Ammon's horn (tissue), 1 donor: ENCODE measurements at places on chromosomes 2 and 18.

DNA sequence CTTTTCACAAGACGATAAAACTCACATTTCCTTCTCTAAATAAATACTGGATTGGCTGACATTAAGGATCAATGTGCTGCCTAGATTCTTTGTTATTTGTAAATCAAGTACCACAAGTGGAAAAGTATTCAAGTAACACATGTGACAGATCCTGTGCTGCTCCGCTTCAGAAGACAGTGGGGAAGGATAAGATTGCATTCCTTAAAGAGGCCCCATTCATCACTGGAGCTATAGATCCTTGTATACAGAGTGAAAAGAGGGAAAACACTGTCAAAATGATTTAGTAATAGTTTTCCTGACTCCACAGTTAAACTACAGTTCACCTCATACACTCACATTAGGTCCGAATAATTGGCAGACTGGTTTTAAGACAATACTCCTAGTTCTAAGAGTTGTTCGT, 108.0 kb upstream of the CSRNP3 start:
- DNase-seq = no peak

GRCh38 chr2:127479219-127479825, 47.0 kb downstream of the IWS1 start:
- DNase-seq = peak; percentile 69

DNA sequence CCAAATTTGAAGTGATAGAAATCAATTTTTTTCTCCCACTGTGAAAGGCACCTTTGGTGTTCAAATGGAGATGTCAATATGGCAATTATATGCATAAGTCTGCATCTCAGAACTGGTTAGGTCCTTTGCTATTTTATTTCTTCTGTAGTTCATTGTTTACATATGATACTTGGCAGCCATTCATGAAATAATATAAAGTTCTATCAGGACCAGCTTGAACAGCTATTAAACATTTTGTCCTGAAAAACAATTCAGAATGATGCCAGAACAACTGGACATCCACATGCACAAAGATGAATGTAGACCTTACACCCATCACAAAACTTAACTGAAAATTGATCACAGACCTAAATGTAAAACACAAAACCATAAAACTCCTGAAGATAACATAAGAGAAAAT, 41.8 kb upstream of the ARHGAP28 start:
- DNase-seq = no peak

- DNase-seq = peak; percentile 80
These were observed 10.3 kb upstream of the CHST10 start for GRCh38 chr2:100427627-100428258.

GRCh38 chr2:101811226-101812015, 113.9 kb downstream of the MAP4K4 start:
- DNase-seq = no peak

DNA sequence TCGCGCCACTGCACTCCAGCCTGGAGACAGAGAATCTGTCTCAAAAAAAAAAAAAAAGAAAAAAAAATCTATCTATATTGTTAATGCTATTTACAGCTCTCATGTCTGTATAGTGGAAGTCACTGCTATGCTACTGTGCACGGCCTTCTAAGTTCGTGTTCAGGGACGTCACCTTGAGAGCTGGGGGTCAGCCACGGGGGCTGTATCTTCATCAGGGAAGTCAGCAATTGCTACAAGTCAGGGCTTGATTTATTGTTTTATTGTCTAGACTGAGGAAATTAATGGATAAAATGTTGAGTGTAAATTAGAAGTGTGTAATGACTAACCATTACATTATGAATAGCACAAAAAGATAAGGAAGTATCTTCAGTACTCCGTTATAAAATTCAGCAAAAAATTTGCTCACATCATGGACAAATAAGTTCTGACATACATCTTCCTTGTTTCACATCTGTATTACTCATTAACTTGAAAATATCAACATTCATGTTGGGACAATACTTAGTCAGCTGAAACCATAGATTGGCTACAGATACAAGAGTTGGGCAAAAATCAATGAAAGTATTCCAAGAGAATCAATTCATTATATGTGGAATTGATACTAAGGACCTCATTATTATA, 136.6 kb upstream of the SEC11C start:
- DNase-seq = no peak

- DNase-seq = no peak
These were observed 290.6 kb downstream of the PTGR3 start for GRCh38 chr18:74918276-74918790.

DNA sequence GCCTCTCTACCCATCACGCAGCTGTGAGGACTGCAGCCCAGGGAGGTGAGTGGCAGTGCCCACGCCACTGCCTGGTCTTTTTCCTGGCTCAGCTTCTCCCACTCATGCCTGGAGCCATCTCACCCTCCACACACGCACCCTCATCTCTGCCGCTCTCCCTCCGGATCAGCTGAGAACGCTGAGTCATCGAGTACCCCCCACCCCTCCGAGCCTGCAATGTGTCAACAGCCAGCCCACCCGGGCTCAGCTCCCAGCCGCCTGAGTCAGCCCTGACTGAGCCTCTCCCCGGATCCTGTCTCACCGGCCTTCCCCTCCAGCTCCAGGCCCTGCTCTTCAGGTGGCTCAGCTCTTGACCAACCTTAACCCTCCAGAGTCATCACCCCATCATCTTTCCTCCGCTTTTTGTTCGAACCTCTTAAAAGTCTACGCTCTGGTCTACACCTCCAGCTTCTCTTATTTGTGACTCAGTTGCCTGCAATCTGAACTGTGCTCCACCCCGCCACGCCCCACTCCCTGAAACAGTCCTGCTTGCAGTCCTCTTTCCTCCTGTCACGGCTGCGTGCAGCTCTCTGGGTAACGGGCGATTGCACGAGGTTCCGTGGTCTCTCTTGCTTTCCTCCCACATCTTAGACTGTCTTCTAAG, 94.4 kb upstream of the ASAP2 start:
- peak; percentile 59 for DNase-seq

DNA sequence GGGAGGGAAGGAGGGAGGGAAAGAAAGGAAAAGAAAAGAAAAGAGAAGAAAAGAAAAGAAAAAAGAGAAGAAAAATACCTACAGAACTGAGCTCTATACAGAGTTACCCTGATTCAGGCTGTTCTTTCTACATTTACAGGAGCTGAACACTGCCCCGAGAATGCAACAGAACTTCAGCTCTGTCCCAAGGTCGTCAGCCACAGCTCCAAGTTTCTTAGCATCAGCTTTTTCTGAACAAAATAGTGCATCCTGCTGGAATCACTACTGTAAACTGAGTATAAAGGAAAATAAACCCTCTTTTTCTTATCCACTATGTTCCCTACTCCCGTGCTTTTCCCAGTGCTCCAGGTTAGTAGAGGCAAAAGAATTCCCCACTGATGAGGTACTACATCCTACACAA, 4.7 kb upstream of the PPP4R1 start:
- DNase-seq = no peak

DNA sequence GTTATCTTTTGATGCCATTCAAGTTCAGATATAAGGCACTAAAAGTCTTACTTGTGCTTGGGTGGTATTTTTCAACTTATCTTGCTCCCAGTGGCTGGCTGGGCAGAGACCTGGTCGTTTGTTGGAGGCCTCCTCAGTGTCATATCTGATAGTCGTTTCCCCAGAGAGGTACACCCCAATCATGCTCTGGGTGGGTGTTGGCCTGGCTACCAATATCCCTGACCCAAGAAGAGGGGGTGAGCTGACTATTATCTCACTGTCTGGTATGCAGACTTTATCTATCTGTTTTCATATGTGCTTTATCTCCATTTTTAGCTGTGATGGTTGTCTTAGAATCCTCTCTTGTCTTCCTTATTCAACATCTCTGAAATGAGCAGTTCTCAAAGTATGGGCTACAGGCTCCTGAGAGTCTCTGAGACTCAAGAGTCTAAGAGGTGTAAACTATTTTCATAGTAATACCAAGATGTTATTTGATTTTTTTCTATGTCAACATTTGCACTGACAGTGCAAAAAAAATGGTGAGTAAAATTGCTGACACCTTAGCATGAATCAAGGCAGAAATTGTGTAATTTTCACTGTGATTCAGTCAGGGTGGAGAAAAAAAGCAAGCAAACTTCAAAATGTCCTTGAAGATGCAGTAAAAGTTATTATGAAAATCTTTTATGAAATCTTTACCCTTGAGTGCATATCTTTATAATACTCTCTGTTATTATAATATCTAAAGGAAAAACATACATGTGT, 12.3 kb upstream of the PLEK start:
- DNase-seq = no peak

GRCh38 chr18:38330573-38330972, 765.0 kb upstream of the CELF4 start:
- DNase-seq = no peak

- peak; percentile 81 for DNase-seq
These were observed 73.5 kb downstream of the COLEC12 start for GRCh38 chr18:427005-427404.

DNA sequence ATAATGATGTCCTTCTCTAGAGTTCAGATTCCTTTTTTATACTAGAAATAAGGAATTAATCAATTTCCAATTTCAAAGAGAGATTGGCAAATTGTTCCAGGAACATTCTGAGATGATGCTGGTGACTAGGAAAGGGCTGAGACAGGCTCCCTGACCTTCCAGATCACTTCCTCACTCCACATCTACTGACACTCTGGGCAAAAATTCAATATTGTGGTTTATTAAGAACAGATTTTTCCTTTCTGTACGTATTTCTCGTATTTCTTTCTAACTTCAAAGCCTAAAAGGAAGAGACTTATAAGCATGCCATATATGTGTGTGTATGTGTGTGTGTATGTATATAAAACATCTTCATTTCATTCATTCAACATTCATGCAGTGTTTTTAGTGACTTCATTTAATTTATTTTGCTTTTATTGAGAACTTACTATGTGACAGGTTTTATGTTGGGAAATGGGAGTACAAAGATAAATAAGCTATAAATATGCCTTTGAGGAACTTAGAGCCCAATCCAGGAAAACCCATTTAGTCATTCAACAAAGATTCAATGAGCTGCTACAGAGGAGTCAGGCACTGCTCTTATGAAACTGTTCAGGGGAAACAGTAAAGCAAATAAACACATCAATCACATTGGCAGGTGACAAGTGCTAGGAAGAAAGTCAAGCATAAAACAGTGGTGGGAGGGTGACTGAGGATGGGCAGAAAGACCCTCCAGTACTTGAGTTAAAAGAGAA, 137.9 kb downstream of the RDH14 start:
- DNase-seq = no peak

DNA sequence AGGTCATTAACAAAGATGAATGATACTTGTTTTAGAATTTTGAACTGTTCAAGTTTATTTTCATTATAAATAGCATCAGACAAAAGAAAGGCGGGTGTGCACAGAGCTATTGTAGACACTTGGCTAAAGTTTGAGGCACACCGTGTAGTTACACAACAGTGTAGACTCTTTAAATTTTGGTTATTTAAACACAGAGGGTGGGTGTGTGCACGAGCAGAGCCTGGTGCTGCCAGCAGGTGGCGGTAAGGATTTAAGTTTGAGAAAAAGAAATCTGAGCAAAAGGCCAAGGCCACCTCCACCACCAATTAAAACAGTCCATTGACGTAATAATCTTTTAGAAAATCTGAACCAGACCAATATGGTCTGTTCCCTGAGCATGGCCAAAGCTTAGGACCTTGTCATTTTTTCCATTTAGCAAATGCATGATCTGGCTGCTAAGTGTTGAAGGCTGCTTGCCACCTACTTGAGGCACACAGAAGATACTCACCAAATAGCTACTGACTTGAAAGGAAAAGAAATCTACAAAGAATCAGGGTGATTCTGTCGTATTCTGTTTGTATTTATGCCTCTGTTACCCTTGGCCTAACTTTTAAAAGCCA, 14.3 kb downstream of the COPS7B start:
- no peak for DNase-seq

DNA sequence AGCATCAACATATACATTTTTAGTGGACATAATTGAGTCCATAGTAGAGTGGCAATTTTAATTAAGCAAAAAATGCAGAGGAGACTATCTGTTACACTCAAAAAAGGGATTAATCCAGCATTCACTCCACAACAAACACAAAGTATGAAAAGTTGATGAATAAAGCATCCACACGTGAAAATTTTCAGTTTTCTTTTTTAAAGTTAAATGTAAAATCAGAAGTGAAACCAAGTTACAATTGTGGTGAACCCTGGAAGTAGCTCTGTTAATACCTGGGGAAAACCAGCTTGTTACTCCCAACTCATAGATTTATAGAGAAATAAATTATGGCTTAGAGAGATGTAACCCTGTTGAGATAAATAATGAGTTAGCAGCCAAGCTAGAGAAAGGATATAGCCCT, 807.8 kb downstream of the TRIB2 start:
- no peak for DNase-seq

DNA sequence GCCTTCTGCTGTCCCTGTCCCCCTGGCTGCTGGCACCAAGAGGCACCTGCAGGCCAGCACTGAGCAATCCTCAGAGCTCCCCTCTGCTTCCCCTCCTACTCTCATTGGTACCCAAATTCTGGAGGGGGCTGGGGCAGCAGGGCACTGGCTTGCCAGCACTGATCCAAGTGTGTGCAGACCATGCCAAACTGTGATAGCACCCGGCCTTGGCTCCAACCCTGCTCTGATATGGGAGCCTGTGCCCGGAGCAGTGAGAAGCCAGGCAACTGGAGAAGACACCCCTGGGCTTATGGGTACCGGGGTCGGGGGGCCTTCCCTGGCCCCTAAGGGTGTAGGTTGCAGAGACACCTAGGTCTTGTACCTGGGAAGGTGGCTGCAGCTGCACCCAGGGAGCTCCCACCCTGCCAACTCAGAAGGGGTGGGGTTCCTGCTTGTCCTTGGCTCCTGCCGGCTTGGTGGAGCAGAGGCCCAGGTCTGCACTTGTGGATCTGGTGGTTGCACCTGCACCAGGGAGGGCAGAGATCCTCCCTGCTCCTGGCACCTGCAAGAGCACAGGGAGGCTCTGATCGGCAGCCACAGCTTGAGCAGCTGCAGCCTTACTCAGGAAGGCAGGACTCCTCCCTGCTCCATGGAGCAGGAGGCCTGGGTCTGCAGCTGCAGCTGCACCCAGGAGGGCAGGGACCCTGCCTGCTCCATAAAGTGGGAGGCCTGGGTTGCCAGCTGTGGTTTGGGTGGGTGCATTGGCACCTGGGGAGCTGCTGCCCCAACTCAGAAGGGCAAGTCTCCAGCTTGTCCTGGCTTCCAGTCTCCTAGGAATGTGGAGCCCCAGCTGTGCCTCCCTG, 96.3 kb downstream of the BCL2L11 start:
- DNase-seq = no peak

DNA sequence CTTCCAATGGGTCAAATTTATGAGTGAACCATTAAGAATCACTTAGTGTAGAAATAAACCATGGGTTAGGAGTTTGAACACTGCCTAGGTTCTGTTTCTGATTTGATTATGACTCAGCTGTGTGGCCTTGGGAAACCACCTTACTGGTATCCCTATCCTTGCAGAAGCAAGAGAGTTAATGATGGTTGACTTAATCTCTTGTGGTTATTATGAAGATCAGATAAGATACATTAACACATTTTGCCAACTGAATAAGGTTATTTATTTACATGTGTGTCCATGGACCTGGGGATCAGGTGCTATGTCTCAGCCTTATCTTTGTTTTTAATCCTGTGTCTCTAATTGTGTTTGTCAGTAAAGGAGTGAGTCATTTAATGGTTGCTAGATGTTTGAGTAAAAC, 5.4 kb upstream of the KCNJ13 start:
- no peak for DNase-seq

GRCh38 chr2:145299368-145299767, 779.4 kb upstream of the ZEB2 start:
- no peak for DNase-seq
